Naive thymus-derived CD8-positive, alpha-beta T cell (primary cell): ENCODE measurements at places on chromosomes 3 and 15. TPM values are rescaled to one million over a fixed set of nuclear protein-coding genes. Genes with fewer than 3 reads are reported as not detected.

Gene TMC3
- total RNA-seq = not detected

Gene KLHL40
- not detected for total RNA-seq

Gene SCAANT1
- not detected for total RNA-seq

Gene UBR1
- 52.4 TPM for total RNA-seq

Gene FBXL2
- not detected for total RNA-seq

Gene ACKR2
- total RNA-seq = 0.85 TPM

Gene NR1I2
- 0.86 TPM for total RNA-seq

Gene CHRM5
- total RNA-seq = not detected

DNA sequence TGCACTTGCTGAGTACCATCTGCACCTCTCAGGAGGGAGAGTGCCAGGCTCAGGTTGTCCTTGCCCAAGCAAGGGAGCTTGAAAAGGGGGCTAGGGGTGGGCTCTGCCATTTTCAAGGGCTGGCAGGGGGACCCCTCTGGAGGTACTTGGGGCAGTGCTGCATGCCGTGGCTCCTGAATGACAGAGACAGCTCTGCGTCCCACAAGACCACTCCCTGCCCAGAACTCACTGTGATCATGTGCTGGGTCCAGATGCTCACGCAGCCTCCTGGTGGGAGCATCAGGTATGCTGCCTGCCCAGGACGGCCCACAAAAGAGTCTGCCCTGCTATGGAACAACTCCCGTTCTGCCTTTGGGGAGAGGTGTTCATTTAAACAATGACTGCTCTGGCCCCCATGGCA, 165.2 kb downstream of the GOLGA6L4 start:
- no peak overlapping the region for H3K27ac ChIP-seq
- no peak overlapping the region for H3K4me3 ChIP-seq
- H3K27me3 ChIP-seq = no peaks in the 10 kb centered on the region
- DNase-seq = no peak
- H3K36me3 ChIP-seq = no peaks in the 10 kb centered on the region
- H3K4me1 ChIP-seq = no peaks in the 10 kb centered on the region

DNA sequence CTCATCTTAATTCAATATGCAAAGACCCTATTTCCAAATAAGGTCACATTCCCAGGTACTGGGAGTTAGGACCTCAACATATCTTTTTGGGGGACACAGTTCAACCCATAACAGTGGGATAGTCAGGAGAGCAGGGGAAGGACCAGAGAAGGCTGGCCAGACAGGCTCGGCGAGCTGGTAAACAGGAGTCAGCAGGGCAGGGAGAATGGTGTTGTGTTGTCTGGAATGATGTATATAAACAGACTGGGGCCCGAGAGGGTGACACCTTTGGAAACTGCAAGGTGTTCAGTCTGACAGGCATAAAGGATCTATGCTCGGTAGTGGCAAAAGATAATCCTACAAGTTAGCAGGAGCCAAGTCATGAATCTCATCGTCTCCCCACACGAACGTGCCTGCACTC, 10.1 kb upstream of the PPP1R2 start:
- peaks cover 75% of the 10 kb centered on the region for H3K4me1 ChIP-seq
- H3K4me3 ChIP-seq = peak overlapping the region; percentile 4
- H3K36me3 ChIP-seq = no peaks in the 10 kb centered on the region
- no peaks in the 10 kb centered on the region for H3K27me3 ChIP-seq
- peak overlapping the region; percentile 99 for H3K27ac ChIP-seq

GRCh38 chr3:71119171-71119570, 464.4 kb downstream of the FOXP1 start:
- no peak for DNase-seq
- peaks cover 85% of the 10 kb centered on the region for H3K4me1 ChIP-seq
- peaks cover 77% of the 10 kb centered on the region for H3K36me3 ChIP-seq

DNA sequence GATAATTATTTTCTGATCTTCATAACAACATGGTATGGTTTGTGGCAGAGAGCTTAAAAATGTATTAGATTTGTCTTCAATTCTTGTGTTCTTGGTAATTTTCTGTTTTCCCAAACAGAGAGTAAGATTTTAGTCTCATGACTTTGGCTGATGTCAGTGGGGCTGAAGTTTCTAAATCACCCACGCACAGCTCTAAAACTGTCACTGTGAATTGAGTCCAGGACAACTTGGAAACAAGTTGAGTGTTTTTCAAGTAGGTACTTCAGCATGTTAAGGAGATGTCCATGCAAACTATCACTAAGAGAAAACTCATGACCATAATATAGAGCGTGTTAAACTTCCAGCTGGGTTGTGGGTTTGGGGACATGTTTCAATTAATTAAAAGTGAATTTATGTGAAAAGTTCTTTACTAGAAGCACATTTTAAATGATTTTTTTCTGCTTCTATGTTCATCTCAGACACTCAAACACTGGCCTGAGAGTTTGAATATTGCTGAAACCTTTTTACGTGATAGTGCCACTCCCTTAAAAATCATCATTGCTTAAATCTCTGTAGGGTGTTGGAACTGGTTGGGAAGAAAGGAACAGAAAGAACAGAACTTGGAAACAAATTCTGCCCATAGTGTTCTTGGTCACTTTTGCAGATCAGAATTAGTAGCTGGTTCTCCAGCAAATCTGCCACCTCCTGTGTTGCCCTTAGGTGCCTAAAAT, 89.8 kb downstream of the KLHL25 start:
- peaks cover 50% of the 10 kb centered on the region for H3K36me3 ChIP-seq
- DNase-seq = no peak
- H3K27me3 ChIP-seq = no peaks in the 10 kb centered on the region
- peak overlapping the region; percentile 81 for H3K27ac ChIP-seq
- peaks cover 77% of the 10 kb centered on the region for H3K4me1 ChIP-seq

DNA sequence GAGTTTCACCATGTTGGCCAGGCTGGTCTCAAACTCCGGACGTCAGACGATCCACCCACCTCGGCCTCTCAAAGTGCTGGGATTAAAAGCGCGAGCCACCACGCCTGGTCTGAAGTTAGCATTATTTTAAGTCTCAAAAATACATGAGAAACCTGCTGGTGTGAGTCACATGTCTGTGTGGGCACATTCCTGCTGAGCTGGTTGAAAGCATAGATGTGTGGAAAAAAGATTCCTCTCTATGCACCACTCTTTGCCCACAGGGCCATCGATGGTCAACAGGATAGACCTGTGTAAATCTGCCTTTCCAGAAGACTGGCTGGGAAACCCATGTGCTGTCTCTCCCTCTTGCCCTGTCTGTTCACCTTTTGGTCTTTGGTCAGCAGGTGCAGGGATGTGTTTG, 63.5 kb downstream of the CHRD start:
- no peak overlapping the region for H3K27ac ChIP-seq
- DNase-seq = no peak
- no peaks in the 10 kb centered on the region for H3K36me3 ChIP-seq
- no peaks in the 10 kb centered on the region for H3K4me1 ChIP-seq

DNA sequence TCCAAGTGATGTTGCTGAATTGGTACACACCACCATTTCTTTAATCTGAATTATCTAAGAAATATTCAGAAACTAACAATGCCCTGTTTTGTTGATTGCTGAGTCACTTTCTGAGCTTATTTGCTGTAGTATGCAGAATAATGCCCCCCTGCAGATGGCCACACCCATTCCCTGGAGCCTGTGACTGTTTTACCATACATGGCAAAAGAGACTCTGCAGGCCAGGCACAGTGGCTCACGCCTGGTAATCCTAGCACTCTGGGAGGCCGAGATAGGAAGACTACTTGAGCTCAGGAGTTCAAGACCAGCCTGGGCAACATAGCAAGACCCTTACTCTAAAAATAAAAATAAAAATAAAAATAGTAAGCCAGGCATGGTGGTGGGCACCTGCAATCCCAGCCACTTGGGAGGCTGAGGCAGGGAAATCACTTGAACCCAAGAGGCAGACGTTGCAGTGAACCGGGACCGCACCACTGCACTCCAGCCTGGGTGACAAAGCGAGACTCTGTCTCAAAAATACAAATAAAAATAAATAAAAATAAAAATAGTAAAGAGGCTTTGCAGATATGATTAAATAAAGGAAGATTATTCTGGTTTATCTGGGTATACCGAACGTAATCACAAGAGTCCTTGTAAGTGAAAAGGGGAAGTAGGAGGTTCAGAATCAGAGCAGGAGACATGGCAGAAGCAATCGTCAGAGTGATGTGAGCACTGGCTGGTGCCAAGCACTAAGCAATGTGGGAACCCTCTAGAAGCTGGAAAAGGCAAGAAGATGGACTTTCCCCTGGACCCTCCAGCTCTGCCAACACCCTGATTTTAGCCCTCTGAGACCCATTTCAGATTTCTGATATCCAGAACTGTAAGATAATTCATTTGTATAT, 19.0 kb downstream of the PCYT1A start:
- H3K36me3 ChIP-seq = peaks cover 17% of the 10 kb centered on the region
- no peaks in the 10 kb centered on the region for H3K27me3 ChIP-seq
- no peak for DNase-seq
- H3K4me3 ChIP-seq = no peak overlapping the region

DNA sequence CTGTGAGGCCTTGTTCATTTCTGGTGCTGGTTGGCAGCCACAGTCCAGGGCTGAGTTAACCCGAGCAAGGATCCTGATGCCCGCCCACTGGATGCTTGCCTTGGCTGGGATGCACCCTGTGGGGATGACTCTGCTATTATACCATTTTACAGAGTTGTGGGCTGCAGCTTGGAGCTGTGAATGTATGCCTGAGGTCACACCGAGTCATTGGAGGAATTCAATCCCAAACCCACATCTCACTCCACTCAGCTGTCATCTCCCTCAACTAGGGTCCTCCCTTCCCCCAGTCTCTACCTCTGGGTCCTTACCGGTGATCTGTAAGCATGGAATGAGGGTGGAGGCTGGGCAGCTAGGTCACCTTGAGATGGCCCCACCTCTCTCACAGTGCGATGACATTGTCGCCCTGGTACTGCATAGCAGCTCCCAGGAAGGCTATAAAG, 22.1 kb downstream of the MAPKAPK3 start:
- no peak for DNase-seq
- no peak overlapping the region for H3K4me3 ChIP-seq
- H3K27me3 ChIP-seq = no peaks in the 10 kb centered on the region

- no peak overlapping the region for H3K4me3 ChIP-seq
- no peak for DNase-seq
- no peaks in the 10 kb centered on the region for H3K4me1 ChIP-seq
- H3K36me3 ChIP-seq = no peaks in the 10 kb centered on the region
- H3K27ac ChIP-seq = no peak overlapping the region
- H3K27me3 ChIP-seq = peaks cover 3% of the 10 kb centered on the region
Observed at GRCh38 chr15:59379531-59379930, 6.9 kb upstream of the MYO1E start.

DNA sequence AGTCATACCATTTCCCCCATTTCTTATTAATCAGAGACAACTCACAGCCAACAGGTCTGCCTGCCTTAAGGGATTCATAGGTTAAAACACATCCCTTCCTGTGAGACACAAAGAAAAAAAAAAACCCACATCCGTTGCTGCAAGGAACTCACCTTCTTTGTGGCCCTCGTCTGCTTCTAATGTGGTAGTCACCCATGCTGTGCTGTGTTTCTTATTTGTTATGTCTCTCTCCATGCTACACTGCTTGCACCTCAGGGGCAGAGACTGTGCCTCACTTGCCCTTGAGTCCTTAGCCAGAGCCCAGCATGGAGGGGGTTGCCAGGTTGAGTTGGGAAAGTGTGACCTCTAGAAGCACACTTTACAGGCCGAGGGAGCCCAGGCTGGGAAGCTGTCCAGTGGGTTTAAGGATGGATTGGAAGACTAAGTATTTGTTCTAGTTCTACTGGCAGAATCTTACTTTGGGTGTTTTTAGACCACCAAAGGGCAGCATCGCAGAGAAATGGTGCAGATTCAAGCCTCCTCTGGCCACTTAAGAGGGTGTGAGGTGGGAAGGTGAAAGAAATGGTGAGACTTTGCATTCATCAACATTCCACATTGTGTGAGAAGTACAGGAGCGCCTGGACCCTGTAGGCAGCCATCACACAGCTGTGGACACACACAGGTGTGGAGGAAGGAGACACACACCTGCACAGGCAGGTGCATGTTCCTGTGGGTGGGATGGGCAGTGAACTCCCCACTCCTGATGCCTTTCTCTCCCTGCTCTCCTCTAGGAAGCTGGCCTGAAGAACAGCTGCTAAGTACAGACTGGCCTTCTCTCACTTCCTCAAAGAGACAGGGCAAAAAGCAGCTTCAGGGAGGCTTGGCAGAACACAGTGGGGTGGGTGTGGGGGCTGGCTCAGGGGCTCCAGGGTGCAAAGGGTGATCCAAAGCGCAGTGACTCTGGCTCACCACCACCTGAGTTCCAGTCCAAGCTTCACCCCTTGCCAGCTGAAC, 48.8 kb downstream of the GLB1 start:
- H3K4me3 ChIP-seq = peak overlapping the region; percentile 87
- peaks cover 31% of the 10 kb centered on the region for H3K36me3 ChIP-seq
- peak; percentile 38 for DNase-seq

- no peaks in the 10 kb centered on the region for H3K36me3 ChIP-seq
- H3K4me1 ChIP-seq = no peaks in the 10 kb centered on the region
- peak overlapping the region; percentile 49 for H3K4me3 ChIP-seq
- DNase-seq = no peak
- H3K27ac ChIP-seq = peak overlapping the region; percentile 97
Observed at GRCh38 chr3:38083871-38084333, 44.9 kb downstream of the DLEC1 start.

DNA sequence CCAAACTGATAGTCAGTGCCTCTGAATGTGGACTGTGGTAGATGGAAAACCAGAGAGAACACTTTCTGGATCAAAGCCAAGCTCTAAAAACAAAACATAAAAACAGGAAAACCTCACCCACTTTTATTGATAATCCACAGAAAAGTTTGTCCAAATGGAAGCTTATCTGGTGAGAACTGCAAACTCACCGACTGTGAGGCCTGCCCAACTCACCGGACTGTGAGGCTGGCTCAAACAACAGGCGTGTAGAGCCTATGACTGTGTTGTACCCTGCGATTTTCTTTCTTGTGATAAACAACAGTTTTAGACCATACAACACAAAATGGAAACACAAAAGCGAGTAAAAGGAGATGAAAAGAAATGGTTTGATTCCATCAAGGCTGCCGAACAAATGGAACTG, 7.2 kb downstream of the PRR23C start:
- no peak for DNase-seq
- peaks cover 3% of the 10 kb centered on the region for H3K27me3 ChIP-seq
- no peak overlapping the region for H3K4me3 ChIP-seq
- H3K4me1 ChIP-seq = no peaks in the 10 kb centered on the region

- no peak for DNase-seq
- H3K27me3 ChIP-seq = peaks cover 1% of the 10 kb centered on the region
- no peaks in the 10 kb centered on the region for H3K4me1 ChIP-seq
- no peak overlapping the region for H3K4me3 ChIP-seq
- H3K27ac ChIP-seq = no peak overlapping the region
Observed at GRCh38 chr3:117565777-117566176, 856.2 kb downstream of the TUSC7 start.

GRCh38 chr15:42427429-42428223, 63.3 kb downstream of the ZNF106 start:
- peaks cover 20% of the 10 kb centered on the region for H3K36me3 ChIP-seq
- H3K4me3 ChIP-seq = no peak overlapping the region
- H3K27ac ChIP-seq = no peak overlapping the region
- no peak for DNase-seq

DNA sequence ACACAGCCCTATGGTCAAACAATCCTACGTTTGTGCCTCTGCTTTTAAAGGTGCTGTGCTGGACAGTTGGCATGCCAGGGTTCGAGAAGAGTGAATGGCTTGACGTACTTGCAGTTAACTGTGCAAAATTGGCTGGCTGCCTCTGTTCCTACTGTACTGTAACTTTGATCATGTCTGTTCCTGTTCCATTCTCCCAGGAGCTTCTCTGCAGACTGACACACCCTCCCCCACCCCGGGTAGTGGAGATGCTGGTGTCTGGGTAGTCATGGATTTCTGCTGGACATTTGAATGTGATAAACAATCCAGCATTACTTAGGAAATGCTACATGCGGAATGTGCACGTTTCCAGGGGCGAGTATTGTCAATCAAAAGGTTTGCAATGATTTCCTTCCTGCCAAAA, 6.5 kb upstream of the VILL start:
- no peaks in the 10 kb centered on the region for H3K27me3 ChIP-seq
- H3K4me1 ChIP-seq = peaks cover 4% of the 10 kb centered on the region
- DNase-seq = no peak
- no peak overlapping the region for H3K27ac ChIP-seq
- no peak overlapping the region for H3K4me3 ChIP-seq
